NCI-H1417 treated with DMSO at 0.1 percent for 48 hours (cell line): ENCODE measurements at places on chromosomes 4 and X.

GRCh38 chr4:138540056-138540800 is 298.1 kb upstream of the SLC7A11 start:
- no peak for DNase-seq

DNA sequence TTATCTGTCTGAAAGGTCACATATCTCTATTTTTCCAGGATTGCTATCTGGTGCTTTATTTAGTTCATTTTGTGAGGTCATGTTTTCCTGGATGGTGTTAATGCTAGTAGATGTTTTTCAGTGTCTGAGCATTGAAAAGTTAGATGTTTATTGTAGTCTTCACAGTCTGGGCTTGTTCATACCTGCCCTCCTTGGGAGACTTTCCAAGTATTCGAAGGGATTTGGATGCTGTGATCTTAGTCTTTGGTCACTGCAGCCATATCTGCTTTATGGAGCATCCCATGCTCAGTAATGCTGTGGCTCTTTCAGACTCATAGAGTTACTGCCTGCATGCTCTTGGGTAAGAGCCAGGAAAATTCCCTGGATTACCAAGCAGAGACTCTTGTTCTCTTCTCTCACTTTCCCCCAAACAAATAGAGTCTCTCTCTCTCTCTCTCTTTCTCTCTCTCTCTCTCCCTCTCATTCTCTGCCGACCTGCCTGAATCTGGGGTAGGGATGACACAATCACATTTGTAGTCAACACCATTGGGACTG is 130.0 kb downstream of the AR start:
- no peak for DNase-seq

- no peak for DNase-seq
These were observed 3.1 kb downstream of the MANBA start for GRCh38 chr4:102757681-102758080.

DNA sequence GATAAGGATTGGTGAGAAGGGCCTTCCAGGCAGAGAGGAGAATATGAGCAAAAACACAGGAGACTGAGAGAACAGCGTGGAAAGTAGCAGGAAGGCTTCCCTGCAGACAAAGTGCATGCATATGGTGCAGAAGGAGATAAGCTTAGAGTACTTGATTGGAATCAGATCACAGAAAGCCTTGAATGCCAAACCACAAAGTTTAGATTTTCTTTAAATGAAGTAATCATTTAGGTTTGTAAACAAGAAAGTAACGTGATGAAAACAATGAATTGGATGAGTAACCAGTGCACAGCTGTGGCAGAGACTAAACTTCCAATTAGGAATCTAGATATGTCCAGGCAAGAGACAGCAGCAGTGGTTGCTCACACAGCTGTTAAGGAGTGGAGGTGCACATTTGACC is 83.8 kb upstream of the C1QTNF7 start:
- DNase-seq = no peak

- DNase-seq = no peak
These were observed 149.6 kb downstream of the AFAP1 start for GRCh38 chr4:7790023-7790422.

DNA sequence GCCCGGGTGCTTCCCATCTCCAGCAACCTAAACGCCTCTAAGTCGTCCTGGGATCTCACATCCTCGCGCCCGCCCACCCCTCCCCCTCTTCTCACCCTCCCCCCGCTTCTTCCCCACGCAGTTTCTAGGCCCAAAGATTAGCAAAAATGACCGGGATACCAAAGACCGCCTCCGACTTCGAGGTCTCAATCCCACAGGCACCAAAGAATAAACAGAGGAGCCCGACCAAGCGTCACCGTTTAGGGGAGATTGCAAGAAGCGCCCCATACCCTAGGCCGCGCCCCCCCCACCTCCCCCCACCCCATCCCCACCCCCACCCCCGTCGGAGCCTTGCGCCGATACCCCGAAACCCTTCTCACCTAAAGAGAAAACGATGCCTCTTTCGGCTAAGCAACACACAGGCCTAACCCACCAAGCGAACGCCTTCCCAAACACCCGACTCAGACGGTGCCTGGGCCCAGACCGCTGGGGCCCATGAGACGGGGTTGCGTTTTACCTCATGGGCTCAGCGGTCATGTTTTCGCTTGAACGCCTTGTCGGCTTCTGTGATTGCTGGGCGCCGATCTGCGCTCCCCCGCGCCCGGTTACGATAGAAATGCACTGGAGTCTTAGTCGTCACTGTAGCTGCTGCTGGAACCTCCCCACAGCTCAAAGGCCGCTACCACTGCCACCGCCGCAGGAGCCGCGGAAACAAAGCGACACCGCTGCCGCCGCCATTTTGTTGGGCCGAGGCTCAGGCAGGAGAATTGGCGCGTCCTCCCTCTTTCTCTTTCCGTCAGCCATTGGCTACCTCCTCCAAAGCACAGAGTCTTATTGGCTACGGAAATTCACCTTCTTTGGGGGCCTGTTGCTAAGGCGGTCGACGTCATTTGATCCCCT is at the start of gene ATRX:
ATRX (minus strand) TSS at position 731 of the 879 bp plus-strand sequence; CDS start at position 516, 215 bp downstream.
- DNase-seq = peak; percentile 20

- DNase-seq = no peak
These were observed 624.1 kb upstream of the GNPDA2 start for GRCh38 chr4:45350438-45350837.

GRCh38 chrX:118062048-118062789 is 54.4 kb downstream of the KLHL13 start:
- DNase-seq = no peak

DNA sequence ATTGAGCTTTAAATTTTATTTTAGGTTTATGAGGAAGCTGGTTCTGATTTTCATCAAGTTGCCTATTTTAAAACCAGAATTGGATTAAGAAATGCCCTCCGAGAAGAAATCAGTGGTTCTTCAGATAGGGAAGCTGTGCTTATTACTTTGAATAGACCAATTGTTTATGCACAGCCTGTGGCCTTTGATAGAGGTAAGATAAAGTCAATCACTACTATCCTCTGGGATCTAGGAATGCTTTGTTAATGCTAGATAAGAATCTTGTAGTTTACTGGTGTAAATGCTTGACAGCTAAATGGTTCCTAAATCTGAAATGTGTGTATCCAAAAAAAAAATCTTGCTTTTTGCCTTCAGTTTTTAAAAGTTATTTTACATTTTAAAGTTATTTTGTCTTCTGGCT is 73.0 kb upstream of the ADAD1 start:
- no peak for DNase-seq

- DNase-seq = no peak
These were observed 23.4 kb upstream of the SLC10A7 start for GRCh38 chr4:146545102-146545501.

- no peak for DNase-seq
These were observed 572.0 kb upstream of the PABPC4L start for GRCh38 chr4:134773497-134774000.

- no peak for DNase-seq
These were observed 140.1 kb upstream of the DDX53 start for GRCh38 chrX:22859642-22860041.

- DNase-seq = no peak
These were observed 516.2 kb upstream of the ADGRL3 start for GRCh38 chr4:60683973-60684372.

- DNase-seq = no peak
These were observed 122.1 kb downstream of the GABRA2 start for GRCh38 chr4:46267866-46268265.

DNA sequence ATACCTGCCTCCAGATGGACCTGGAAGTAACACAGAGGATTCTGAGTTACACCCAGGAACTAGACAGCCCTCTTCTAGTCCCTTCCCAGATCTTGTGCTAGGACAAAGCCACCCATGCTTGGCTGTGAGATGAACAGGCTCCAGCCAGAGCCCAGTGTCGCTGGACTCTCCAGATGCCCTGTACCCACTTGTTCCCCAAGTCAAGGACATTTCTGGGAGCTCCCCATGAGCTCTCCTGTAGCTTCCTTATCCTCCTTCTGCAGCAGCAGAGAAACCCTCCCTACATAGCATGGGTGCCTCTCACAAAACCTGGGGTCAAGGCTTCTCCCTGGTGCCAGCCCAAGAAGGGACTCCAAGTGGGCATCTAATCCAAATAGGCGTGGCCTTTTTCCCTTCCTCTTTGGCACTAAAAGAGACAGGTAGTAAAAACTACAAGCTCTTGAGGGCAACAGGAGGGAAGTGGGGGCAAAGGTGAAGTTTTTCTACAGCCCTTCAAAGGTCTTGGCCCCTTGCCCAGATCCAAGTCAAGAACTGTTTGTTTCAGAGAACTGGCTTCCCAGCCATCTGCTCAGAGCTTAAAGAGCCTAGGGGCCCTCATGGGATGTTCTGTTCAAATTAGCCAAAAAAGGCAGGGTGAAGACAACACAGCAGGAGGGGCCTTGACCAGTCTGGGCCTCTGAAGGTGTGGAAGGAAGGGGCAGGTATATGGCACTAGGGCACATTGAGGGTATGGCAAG is 8.5 kb upstream of the ERCC6L start:
- DNase-seq = no peak

GRCh38 chr4:175559526-175559925 is 252.5 kb downstream of the GPM6A start:
- no peak for DNase-seq

DNA sequence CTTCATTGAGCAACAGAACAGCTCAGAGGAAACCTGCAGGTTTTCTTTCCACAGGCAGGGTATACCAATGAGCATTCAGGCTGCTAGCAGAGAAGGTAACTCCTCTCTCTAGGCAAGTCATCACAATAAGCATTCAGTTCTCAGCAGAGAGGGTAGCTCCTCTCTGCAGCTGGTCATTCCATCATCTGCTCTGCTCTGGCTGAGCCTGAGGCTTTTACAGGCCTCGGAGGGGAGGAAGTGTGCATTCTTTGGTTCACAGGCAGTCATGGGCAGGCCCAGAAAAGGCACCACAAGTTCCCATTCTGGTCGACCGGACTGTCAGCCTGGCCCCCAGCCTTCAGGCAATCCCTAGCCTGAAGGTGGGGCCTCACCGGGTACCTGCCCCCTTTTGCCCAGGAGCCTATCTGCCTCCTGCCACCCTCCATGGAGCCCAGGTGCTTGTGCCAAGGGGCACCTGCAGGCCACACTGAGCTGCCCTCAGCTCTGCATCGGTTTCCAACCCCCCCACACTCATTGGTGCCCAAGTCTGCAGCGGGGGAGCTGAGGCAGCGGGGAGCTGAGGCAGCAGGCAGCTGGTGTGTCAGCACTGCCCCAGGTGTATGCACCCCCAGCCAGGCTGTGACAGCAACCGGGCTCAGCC is 83.1 kb downstream of the PRDM5 start:
- no peak for DNase-seq

DNA sequence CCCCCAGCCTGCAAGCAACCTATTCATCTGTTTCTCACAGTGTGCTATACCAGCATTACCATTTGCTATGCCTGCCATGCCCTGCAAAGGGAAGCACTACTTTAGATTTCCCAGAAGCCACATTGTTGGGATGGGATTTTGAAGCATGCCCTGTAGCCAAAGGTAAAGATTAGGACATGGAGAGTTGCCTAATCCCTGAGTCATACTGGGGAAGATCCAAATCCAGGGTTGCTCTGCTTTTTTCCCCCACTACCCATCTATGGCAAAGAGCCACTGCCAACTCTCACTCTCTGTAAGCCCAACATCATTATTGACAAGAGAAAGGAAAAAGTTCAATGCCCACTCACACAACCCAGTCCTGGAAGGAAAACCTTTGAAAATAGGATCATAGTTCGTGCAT is 36.7 kb upstream of the TMEM164 start:
- DNase-seq = no peak

- no peak for DNase-seq
These were observed 691 bp upstream of the EREG start for GRCh38 chr4:74364256-74364651.

DNA sequence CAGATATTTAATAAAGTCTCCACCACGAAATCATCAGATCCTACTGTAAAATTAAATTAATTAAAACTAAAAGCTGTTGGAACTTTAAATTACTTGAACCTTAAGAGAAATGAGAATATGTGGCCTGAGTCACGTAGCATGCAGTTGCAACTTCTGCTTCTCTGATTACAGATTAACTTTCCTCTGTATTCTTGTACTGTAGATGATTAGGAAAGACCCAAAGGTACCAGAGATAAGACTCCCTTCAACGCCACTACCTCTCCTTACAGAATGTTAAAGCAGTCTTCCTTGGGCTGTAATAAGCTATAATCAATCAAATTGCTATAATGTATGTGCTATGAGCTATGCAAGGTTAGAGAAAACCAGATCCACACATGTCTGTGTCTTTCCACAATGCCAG is 47.9 kb downstream of the FAM13A start:
- DNase-seq = no peak

GRCh38 chrX:107482046-107482445 is 32.6 kb downstream of the FRMPD3 start:
- no peak for DNase-seq
